ENCODE measurements at places on chromosomes 1 and 21.

DNA sequence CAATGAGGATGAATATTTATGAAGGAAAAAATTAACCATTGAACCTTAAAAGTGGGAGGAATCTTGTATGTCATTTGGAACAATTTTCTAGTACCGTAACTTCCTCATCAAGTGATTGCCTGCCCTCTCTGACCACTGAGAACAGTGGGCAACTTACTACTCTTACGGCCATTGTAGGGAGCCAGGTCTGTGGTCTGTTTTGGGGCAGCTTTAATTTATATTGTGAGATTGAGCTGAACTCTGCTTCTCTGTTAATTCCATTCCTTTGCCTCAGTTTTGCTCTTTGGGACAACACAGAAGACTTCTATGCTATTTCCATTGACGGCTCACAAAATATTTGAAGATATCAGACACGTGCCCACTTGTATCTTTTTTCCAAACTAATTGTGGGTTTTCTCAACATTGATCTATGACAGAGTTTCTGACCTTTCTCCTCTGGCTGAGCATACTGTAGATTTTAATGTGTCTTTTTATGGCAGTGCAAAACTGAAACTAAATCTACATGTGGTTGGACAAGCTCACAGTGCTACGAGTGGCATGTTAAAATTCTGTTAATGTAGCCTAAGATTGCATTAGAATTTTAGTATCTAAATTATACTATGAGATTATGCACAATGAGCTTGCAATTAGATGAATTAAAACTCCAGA is 27.8 kb upstream of the ZNF281 start:
- DNase-seq, result no peak

- DNase-seq, result no peak
These were observed 1660.1 kb upstream of the B3GALT2 start for GRCh38 chr1:194846488-194846887.

- no peak for DNase-seq
These were observed 15.6 kb upstream of the CDCP2 start for GRCh38 chr1:54168206-54168965.

DNA sequence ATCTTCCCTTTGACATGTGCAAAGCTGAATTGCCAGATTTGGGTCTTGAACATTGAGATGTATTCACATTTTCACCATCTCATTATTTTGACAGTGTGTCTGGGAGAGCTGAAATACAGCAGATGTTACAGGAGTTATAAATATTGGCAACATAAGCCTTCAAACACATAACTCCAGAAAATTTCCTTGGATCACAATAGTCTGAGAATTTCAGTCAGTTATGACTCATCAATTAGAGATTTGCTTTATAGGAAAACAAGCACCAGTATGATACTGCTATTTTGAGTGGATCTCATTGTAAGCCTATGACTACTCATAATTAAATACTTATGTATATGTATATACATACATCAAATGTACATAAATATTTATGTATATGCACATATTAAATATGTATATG is 1171.8 kb downstream of the AMY1C start:
- DNase-seq, result no peak

DNA sequence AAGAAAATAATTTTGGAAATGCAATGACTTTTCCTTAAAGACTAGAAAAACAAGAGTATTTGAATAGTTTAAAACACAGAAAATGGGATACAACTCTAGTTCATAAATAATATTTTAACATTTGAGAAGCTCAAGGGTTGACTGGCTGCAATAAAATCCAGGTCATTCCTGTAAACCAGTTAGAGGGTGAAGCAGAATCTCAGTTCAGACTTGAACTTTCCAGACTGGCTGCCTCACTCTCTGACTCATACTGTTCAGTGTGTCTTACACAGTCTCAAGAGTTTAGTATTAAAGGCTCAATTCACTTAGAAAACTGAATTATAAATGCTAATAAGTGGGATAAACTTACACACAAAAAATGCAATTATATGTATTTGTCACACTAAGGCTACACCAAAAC is 89.9 kb downstream of the RAVER2 start:
- no peak for DNase-seq

DNA sequence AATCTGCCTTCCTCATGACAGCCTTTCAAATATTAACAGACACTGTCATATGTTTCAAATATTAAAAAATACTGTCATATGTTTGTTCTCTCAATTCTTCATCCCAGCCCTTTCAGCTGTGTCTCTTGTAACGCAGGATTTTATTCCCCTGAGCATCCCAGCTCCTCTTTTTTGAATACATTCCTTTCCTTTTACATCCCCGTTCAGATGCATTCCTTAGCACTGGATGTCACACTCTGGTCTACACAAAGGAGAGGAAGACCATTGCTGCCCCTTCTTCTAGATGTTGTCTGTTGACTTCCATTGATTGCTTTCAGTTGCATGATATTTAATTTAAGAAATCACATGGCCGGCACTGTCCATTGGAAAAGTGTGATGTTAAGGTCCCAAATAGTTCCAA is 117.4 kb upstream of the PAXBP1 start:
- DNase-seq, result no peak

DNA sequence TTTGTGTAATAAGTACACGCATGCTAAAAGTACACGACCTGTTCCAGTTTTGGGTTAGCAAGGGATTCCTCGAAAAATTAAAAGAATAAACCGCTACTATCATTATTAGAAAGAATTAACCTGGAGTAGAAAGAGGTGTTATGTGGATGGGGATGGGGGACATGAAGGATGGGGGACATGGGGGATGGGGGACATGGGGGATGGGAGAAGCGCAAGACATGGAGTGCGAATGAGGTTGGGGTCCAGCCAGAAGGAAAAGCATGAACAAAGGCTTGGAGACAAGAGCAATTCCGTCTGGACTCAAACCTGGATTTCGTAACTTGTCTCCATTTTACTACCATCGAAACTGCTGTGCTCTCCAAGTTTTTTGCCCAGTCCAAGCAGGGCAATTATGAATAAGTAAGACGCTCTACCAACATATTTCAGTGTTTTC is 591 bp upstream of the KDM1A start:
- DNase-seq, result no peak

DNA sequence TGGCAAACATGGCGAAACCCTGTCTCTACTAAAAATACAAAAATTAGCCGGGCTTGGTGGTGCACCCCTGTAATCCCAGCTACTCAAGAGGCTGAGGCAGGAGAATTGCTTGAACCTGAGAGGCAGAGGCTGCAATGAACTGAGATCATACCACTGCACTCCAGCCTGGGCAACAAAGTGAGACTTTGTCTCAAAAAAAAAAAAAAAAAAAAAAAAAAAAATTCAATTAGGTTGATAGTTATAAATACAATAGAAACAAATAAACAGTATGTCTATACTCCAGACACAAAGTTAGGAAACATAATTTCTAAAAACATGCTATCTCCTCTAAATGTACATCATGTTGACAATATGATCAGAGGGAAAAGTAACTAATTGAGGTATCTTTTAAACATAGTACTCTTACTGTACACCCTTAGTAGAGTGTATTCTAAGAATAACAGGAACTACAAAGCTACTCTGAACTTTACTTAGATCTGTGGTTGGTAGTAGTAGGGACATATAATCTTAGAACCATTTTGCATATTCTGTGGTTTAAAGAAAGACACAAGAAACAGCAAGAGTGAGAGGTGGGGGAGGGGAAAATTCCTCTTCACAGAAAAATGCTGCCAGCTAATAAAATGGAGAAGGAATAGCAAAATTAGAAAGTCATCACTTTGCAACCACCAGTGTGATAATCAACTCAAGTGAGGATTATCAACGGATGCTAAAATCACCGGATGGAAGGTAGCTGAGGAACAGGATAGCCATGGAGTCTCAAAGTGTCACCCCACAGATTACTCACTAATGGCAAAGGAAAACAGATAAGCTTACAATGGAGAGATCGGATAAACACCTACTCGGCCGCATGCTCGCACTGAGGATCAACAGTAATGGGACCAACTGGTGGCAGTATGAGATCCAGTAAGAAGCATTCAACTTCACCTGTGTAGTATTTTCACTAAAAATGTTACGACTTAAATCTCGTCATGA is 35.0 kb downstream of the MTOR start:
- no peak for DNase-seq

DNA sequence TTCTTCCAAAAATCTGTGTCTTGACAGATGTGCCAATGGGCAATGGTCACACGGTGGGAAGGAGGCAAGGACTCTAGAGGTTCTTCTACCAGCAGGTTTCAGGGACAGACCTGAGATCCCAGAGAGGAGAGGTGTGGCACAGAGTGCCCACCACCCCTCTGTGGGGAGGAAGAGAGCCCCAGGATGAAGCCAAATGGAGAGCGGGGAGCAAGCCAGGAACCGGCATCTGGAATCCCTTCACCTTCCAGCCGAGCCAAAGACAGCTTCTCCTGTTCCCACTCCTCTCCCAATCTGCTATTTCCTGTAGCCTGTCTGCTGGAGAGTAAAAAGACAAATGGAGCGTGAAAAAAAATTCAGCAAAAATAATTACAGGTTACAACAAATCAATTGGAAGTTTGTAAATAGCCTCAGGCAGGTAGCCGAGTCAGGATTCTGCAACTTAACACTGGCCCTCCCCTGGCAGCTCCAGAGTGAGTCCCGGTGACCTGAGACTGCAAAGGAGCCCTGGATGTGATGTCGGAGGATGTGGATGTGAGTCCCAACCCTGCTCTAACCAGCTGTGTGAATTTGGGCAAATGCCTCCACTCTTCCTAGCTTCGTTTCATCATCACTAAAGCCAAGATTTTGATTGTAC is 45.4 kb upstream of the LRRN2 start:
- DNase-seq, result no peak

- DNase-seq, result no peak
These were observed 79.7 kb downstream of the FAF1 start for GRCh38 chr1:50880373-50880772.

Measured in AML-193 (cell line).